ENCODE measurements at places on chromosomes 13 and 19.

- peak; percentile 36 for DNase-seq
These were observed 41.4 kb downstream of the DEDD2 start for GRCh38 chr19:42175952-42176648.

DNA sequence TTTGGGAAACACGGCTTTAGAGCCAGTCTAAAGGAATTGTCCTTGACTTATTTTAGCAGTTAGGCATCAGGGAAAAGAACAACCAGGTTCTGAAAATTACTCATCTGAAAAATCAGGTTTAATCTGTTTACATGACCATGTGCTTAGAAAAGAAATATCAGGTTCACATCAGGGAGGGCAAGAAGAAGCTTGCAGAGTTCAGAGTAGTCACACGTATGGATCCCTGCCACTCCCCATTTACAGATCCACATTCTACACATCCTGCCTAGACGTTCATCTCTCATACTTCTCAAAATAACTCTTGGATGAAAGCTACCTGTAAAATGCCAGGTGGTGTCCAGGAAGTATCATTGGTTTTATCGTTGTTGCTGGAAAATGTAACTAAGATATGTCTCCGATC, 14.0 kb upstream of the PHF11 start:
- DNase-seq, result no peak

- peak; percentile 10 for DNase-seq
These were observed 13.1 kb upstream of the GTF3A start for GRCh38 chr13:27411341-27411740.

GRCh38 chr13:111659842-111660241, 339.4 kb downstream of the TEX29 start:
- no peak for DNase-seq

GRCh38 chr19:10820173-10820572, 15.8 kb downstream of the TMED1 start:
- no peak for DNase-seq

GRCh38 chr13:57063007-57063406, 77.7 kb upstream of the PRR20A start:
- no peak for DNase-seq

GRCh38 chr13:96804174-96804573, 190.1 kb downstream of the OXGR1 start:
- DNase-seq, result no peak

- no peak for DNase-seq
These were observed 128.0 kb upstream of the VSTM2B start for GRCh38 chr19:29397748-29398147.

GRCh38 chr13:104987621-104988020, 1547.8 kb downstream of the EFNB2 start:
- no peak for DNase-seq

GRCh38 chr13:50290186-50290585, 274.9 kb downstream of the KCNRG start:
- no peak for DNase-seq

DNA sequence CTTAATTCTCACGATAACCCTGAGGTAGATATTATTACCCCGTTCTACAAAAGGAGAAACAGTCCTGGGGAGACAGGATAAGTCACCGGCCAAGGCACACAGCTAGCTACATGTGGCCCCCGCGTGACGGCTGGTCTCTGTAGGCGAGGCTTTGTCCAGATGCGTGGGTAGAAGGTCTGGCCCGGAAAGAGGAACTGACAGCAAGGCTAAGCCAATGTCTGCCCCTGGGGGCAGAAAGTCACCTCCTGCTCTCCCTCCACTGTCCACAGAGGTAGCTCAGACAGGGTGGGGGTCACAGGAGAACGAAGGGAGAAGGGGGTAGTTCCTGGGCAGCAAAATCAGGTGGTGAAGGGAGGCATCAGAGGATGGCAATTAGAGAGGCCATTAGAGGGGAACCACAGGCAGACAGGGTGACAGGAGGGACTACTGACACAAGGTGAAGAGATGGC, 1.8 kb downstream of the APOC4 start:
- DNase-seq, result no peak

GRCh38 chr13:33233547-33233946, 52.0 kb downstream of the STARD13 start:
- no peak for DNase-seq

DNA sequence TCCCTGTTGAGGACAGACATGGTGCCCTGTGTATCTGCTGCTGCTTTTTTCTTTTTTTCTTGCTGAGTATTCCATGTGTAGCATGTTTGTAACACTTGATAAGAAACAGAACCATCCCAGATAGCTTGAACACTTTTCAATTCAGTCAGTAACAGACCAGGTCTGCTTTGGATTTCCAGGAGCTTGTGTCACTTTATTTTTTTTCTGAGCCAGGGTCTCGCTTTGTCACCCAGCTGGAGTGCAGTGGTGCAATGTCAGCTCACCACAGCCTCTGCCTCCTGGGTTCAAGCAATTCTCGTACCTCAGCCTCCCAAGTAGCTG, 43.7 kb downstream of the BBC3 start:
- DNase-seq, result no peak

DNA sequence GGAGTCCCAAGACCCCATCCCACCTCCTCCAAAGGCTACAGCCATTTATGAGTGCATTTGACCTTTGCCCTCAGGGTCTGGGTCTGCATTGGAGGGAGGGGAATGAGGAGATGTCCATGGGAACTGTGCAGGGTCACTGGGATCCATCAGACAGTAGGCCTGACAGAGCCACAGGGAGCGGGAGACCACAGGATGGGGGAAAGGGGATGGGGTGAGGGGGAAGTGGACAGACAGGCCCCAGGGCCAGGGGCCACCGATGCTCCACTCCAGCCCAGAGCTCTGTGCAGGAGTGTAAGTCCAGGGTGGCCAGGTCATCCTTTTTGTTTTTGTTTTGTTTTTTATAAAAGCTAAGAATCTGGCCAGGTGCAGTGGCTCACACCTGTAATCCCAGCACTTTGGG, 82.5 kb downstream of the CHST8 start:
- no peak for DNase-seq

DNA sequence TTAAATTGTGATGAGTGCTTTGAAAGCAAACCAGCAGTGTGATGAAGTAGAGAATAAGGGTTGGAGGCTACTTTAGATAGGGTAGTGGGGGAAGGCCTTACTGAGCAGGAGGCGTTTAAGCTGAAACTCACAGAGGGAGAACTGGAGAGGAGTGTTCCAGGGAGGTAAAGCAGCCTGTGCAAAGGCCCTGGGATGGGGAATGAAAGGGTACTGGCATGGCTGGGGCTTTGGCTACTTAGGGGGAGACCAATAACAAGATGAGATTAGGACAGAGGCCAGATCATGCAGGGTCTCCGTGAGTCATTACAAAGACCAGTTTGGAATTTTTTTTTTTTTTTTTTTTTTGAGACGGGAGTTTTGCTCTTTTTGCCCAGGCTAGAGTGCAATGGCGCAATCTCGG, 1.1 kb downstream of the PPP5C start:
- no peak for DNase-seq

DNA sequence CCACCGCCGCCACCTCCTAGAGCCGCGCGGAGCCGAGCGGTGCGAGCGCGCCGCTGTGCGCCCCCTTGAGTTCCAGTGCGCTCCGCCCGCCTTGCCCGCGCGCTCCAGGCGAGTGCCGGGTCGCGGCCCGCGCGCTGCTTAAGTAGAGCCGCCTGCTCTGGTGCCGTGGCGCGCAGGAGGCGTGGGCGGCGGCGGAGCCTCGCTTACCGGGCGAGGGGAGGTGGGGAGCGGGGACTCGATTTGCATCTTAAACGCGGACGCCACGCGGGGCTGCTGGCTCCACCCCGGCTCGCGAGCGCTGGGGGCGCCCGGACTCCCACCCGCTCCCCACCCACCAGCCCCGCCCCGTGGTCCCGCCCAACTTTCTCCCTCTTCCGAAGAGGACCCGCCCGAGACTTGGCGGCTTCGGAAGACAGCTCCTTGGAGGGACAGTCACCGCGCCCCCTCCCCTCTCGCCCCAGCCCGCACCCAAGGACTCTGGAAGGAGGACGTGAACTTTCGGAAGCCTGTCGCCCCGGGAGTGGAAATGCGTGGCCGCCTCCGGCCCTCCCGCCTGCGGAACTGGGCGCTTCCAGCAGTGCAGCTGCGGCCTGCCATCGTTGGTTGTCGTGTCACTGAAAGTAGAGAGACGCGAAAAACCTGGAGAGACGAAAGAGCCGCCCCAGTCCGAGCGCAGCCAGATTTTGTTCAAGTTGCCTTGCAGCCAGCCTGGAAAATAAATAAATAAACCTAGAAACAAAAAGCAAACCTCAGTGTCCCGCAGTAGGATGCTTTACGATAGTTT, at the start of gene KCTD12:
Gene KCTD12 (minus strand): TSS at position 114 of the 784 bp plus-strand sequence. CDS start 257 bp downstream, outside the sequence.
- DNase-seq, result peak; percentile 95

DNA sequence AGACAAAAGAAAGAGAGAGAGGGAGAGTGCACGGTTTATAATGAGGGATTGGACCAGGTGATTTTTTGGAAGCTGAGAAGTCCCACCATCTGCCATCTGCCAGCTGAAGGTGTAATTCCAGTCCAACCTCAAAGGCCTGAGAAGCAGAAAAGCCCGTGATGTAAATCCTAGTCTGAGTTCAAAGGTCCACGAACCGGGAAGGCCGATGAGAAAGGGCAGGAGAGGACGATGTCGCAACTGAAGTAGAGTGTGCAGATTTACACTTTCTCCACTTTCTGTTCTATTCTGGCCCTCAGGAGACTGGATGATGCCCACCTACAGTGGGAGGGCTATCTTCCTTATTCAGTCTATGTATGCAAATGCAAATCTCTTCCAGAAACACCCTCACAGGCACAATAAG, 500.0 kb downstream of the DIAPH3 start:
- no peak for DNase-seq

- no peak for DNase-seq
These were observed 40.6 kb downstream of the UQCRFS1 start for GRCh38 chr19:29172302-29172701.

DNA sequence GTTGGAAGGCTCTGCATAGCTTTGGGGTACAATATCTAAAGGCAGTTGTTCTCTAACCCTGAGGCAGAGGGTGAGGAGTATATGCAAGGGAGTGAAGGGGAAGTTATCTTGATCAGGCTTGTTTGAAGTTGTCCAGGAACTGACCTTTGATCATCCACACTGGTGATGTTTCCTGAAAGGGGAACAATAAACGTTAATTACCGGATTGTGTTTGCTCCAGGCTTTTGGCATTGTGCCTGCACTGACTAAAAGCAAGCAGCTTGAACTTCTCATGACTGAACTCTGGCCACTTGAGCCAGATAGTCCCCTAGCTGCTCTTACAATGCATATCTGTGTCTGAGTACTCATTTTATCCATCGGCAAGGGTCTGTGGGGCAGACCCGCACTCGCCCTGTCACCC, 27.0 kb upstream of the ZNF726 start:
- DNase-seq, result no peak

- peak; percentile 87 for DNase-seq
These were observed 10.2 kb downstream of the PPP2R1A start for GRCh38 chr19:52200044-52200443.

DNA sequence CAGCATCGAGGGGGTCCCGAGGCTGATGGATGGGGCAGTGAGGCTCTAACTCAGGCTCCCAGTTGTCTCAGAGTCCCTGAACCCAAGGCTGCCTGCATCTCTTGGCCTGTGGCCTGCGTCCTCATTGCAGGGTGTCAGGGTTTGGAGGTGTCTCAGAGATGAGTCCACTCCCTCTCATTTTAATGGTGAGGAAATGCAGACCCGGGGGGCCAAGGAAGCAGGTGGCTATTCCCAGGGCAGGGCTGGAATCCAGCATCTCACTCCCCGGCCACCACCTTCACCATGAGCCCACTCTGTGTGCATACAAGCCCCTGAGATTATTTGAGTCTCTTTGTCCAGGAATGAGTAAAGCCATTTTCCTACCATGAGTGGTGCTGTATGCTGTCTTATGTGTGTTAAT, 21.4 kb downstream of the TEX29 start:
- DNase-seq, result no peak

- peak; percentile 64 for DNase-seq
These were observed 15.9 kb upstream of the ZNF681 start for GRCh38 chr19:23774524-23774971.

DNA sequence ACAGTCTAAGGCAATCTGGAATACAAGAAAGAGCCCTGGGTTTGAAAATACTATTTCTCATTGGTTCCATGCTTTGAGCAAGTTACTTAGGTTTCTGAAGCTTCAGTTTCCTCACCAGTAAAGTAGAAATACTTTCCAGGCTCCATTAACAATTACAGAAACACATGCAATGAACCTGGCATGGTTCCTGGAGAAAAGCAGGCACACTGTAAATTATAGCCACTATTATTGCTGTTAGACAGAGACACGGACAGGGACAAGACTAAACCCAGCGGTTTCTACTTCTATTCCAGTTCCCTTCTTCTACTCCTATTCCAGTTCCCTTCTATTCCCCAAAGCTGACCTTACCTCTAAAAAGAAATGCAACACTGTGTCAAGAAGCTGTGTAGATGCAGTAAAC, 41.2 kb downstream of the MIPEP start:
- no peak for DNase-seq

GRCh38 chr19:38655148-38655824, 7.8 kb downstream of the ACTN4 start:
- DNase-seq, result no peak

- DNase-seq, result no peak
These were observed 1.5 kb downstream of the SIGLEC8 start for GRCh38 chr19:51456541-51457290.

DNA sequence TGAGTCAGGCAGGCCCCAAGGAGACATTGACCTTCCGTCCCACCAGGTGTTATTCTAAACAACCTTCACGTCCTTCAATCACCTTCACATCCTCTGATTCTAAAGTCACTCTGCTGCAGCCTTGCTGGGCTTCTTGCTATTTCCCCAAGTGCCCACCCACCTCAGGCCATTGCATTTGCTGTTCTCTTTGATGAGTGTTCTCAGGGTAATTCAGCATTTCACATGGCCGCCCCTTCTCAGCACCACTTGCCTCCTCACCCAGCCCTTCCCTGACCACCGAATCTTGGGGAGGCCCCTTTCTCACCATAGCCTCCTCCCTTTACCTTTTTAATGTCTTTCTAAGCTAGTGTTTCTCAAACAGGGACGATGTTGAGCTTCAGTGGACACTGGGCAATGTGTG, 4.6 kb downstream of the ZNF805 start:
- no peak for DNase-seq

DNA sequence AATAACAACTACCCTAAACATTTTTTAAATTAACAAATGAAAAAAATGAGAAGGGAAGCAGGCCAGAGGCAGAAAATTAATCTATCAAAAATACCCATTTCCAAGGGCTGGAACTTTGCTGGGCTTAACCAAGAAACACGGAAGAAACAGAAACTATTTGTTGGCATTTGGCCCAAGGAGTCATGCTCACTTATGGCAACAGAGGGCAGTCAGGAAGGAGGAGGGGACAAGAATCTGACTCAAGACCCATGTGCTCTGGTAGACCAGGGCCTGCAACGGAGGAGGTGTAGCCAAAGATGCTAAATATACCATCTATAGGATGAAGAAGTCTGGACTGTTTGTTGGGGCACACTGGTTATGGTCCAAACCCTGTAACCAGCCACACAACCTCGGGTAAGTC, 496.7 kb downstream of the COG6 start:
- peak; percentile 95 for DNase-seq

GRCh38 chr19:3620145-3620816, 6.3 kb downstream of the CACTIN start:
- no peak for DNase-seq

Measured in iris pigment epithelial cell (primary cell).